ENCODE measurements at places on chromosomes 7 and 10.

GRCh38 chr7:130400120-130400572 is 19.9 kb downstream of the CPA1 start:
- no peak for DNase-seq

DNA sequence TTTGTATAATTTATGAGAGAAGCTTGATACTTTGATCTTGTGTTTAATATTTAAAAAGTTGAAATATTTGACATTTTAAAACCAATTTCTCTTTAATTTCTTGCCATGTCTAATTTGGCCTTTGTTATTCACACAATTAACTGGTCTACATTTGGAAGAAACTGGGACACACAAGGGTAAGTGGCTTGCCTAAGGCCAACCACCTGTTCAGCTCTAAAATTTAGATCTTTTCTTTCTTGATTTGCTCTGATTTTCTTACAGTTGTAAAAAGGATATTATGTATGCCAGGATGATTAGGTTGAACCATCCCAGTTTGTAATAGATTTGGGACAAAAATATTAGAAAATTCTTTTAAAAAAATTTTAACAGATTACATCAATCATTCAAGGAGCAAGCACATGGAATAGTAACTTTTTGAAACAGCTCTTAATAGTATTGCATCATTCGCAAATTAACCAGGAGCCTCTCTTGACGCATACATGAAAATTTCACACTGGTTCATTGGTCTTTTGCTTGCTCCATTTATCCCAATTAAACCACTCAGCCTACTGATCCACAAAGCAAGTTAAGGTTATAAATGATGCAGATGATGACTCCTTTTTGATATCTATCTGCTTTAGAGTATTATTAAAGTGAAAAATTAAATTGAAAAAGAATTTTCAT is 222.4 kb upstream of the SLC26A5 start:
- DNase-seq: no peak

GRCh38 chr7:95472581-95473161 is 13.1 kb upstream of the ASB4 start:
- DNase-seq: no peak

DNA sequence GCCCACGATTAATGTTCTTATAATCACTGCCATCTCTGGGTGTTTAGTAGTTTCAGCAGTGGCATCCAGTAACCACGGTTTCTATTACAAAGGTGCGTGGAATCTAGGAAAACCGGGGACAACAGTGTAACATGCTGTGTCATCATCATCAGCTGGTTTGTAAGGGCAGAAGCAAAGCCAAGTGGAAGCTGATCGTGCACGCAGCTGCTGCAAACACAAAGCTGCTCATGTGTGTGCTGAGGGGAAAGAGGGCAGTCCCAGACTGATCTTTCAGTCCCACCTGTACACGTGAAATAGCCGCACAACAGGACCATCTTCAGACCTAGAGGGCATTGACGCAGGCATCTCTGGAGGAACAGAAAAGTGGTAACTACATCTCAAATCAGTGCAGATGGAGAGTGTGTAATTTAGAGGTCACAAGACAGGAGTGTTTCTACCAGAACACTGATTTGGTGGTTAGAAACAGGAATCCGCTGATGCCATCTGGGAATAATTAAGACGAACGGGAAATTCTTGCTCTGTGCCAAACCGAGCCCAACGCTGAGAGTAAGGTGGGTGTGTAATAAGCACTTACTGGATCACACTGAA is 13.4 kb downstream of the ANKRD16 start:
- no peak for DNase-seq

DNA sequence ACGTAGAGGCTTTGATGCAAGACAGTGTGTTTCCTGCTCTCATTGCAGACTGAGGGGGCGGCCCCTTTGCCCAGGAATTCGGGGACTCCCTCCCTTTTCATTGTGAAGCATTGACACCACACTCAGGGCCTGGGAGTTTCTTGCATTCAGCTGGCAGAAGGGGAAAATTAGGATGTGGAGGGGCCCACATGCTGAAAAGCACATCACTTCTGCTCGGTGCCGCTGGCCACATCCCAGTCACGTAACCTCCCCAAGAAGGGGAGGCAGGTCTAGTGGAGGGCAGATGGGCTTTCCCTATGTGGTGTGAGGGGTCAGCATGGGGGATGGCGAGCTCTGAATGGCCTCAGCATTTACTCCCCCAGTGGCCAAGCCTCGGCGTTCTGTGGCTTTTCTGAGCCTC is 47.9 kb downstream of the ADCY1 start:
- no peak for DNase-seq

GRCh38 chr10:31769564-31769963 is 159.1 kb downstream of the ARHGAP12 start:
- DNase-seq: no peak

DNA sequence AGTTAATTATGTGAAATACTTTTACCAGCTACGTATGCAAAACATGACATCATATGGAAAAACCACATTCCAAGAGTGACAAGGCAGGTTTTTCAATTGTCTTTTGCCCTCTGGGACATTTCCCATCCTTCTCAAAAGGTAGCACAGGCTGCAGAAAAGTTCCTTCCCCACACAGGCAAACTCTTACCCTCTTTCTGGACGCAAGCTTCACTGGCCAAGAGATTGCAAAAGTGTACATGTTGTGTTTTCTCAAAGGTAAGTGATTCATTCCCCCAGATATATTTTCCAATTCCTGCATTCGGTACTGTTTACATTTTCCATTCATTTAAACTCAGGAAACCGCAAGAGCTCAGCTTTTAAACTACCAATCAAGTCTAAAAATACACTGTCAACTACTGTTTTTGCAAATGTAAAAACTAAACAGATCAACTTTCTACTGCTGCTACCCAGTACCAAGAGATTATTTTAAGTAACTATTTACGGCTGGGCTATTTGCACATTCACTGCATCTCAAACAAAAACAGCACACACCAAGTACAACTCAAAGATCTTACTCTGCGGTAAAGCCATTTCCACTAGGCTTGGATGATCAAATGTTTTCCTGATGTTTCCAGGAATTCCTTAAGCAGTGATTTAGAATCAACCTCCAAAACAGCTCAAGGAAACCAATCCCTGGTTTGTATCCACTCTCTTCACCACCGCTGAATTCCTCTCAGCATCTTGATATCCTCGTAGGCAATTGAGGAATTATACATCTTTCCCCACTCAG is 233.6 kb upstream of the CCDC6 start:
- DNase-seq: no peak

- no peak for DNase-seq
Observed at GRCh38 chr7:45585628-45586027, 11.5 kb downstream of the ADCY1 start.

DNA sequence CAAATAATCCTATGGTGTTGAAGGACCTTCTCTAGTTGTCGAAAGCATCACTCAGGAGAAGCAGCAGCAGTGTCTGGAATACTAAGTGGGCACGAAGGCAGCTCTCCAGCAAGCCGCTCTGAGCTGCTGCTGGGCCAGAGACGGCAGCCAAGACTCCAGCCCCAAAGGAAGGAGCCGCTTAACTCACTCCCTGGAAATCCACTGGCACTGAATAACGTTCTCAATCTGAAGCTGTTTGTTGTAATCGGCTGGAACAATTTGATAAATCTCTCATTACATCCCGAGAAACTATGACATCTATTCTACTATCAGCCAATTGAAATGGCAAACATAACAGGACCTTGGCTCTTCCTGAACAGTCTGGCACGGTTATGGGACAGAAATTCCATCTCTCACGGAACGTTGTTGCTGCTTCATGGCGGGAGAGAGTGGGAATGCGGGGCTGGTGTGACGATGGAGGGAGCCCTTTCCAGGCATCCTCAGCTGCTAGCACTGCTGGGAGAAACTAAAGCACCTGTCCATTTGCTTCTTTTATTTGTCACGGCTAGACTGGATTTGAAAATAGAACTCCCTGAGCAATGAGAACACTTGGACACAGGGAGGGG is 331.5 kb upstream of the RNF32 start:
- no peak for DNase-seq

DNA sequence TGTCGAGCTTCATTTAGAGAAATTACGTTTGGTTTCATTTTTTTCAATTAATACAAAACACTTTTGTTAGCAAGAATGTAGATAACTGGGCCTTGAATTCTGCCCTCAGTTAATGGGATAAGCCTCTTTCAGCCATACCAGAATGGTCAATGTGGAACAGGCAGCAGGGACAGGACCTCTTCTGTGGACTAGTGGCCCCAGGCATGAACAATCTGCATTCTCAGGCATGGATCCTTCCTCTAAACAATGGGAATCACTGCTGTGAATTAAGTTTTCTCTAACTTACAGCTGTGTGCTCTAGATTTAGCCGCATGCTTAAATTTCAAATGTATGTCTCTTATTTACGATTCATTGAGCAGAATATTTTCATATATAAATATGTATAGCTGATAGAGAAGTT is 237.7 kb upstream of the PRKCQ start:
- DNase-seq: no peak

- DNase-seq: no peak
Observed at GRCh38 chr10:34392641-34393170, 422.4 kb downstream of the PARD3 start.

GRCh38 chr10:44307691-44308090 is 77.2 kb downstream of the CXCL12 start:
- DNase-seq: no peak

DNA sequence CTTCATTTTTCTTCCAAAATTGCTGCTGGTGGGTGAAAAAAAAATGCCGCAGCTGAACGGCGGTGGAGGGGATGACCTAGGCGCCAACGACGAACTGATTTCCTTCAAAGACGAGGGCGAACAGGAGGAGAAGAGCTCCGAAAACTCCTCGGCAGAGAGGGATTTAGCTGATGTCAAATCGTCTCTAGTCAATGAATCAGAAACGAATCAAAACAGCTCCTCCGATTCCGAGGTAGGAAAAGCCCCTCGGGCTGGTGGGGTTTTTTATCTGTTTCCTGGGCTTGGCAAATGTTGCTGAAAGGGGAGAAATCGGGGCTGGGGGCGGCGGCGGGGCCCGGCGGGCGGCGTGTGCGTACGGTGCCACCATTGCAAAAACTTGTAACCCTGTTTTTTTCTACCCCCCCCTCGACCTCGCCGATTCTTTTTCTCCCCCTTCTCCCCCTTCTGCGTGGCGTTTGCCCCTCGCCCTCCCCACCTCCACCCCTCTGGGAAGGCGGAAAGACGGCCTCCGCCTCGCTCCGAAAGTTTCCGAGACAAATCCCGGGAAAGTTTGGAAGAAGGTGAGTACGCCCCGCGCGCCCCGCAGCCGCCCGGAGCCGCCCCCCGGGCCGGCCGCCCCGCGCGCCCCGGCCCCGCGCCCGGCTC is 789 bp downstream of the TCF7L2 start:
- DNase-seq: peak; percentile 4

GRCh38 chr10:133459454-133460207 is 5.9 kb downstream of the SCART1 start:
- no peak for DNase-seq

DNA sequence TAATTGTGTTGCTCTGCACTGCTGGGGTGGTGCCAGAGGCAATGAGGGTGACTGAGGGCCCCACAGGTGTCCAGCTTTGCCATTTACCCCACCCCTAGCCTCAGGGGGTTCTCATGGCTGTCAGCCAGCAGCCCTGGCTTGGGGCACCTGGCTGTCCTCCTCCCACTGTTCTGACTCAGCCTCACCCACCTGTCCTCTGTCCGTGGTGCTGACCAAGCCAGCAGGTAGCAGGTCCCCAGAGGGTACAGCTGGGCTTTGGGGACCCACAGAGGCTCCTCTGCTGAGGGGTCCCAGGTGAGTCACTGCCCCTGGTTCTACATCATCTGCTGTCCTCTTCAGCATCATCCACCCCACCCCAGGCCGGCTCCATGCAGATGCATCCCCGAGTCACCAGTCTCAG is 32.2 kb upstream of the ZNF716 start:
- no peak for DNase-seq

GRCh38 chr7:159068488-159068811 is 76.2 kb downstream of the VIPR2 start:
- no peak for DNase-seq

GRCh38 chr7:3585826-3586225 is 284.8 kb downstream of the SDK1 start:
- DNase-seq: no peak

DNA sequence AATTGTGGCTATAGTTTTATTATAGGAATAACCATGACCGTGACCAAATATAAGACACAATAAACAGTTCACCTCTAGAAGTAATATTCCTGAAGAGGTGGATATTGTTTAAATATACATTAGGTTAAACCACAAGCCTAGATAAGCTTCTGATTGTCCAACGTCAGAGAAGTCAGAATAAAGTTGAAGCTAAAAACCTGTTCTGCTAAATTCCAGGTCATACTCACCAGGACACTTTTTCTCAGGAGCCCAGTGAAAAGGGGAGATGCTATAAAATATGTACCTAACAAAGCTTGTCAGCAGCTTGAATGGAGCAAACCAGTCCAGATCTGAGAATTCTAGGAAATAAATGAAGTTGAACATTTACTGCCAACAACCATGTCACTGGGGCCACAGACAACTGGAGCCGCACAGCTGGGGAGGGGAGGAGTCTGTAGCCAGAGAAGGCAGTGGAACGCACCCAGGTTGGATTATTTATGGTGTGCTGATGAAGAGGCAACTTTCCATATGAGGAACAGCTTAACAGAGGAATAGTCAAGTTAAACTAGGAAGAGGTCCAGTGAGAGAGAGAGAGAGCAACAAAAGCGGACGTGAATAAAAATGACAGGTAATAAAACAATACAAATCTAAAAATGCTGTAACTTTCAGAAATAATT is 191.1 kb downstream of the ZNF438 start:
- no peak for DNase-seq

DNA sequence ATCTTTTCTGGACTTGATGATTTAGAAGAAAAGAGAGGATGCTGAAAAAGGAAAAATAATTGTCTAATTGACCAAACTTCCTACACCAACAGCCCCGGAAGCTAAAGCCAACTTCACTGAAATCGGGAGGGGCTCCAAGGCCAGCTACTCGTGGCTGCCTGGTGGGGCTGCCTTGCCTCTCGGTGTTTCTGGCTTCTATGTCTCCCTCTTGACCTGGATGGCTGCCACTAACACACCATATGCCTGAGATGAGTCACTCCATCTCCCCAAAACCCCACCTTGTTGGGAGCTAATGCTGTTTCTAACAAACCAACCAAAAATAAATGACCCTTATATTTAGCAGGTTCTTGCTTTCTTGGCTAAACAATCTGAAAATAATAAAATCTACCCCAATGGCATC is 87.6 kb upstream of the AFAP1L2 start:
- no peak for DNase-seq

DNA sequence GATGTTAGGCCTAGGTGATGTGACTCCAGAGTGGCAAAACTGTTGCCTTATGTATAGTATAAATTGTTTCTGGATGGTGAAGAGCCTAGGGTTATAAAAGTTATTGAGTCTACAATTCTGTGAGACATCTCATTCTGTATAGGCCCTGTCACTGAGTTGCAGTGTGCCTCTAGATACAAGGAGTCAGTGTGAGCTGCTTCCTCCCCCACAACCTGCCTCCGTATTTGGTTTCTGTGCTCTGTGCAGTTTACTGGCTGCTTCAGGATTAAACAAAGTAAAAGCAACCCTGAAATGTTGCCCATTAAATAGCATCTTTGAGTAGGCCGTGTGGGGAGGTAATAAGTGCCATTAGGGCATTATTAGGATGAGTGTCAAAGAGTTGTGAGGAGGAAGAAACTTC is 1.9 kb upstream of the IFRD1 start:
- DNase-seq: no peak

GRCh38 chr7:116153050-116153449 is 57.3 kb upstream of the TES start:
- no peak for DNase-seq

- DNase-seq: no peak
Observed at GRCh38 chr7:153188630-153189029, 429.1 kb downstream of the ACTR3B start.
